Activated naive CD4-positive, alpha-beta T cell treated with anti-CD3 and anti-CD28 coated beads for 36 hours (primary cell): ENCODE measurements at places on chromosomes 2 and 18. TPM values are rescaled to one million over a fixed set of nuclear protein-coding genes. Genes with fewer than 3 reads are reported as not detected.

DNA sequence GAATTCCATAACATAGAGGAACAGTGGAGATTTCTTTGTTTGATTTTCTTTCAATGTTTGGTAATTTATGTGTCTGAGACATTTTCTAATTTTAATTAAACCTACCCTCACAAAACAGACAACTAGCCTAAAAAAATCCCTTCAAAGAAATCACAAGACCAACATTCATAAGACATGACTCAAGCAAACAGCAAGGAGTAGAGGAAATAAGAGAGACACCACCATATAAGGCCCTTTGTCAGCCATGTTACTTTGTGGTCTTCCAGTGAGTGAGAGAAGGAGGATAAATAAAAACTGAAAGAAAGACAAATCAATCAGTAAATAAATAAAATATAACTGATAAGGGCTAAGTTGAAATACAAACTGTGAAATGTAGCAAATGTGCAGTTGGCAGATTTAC lies 830.8 kb upstream of the SLC39A10 start:
- H3K4me1 ChIP-seq = no peaks in the 10 kb centered on the region
- H3K27me3 ChIP-seq = no peaks in the 10 kb centered on the region
- no peak for DNase-seq
- no peak overlapping the region for H3K27ac ChIP-seq
- no peaks in the 10 kb centered on the region for H3K36me3 ChIP-seq

DNA sequence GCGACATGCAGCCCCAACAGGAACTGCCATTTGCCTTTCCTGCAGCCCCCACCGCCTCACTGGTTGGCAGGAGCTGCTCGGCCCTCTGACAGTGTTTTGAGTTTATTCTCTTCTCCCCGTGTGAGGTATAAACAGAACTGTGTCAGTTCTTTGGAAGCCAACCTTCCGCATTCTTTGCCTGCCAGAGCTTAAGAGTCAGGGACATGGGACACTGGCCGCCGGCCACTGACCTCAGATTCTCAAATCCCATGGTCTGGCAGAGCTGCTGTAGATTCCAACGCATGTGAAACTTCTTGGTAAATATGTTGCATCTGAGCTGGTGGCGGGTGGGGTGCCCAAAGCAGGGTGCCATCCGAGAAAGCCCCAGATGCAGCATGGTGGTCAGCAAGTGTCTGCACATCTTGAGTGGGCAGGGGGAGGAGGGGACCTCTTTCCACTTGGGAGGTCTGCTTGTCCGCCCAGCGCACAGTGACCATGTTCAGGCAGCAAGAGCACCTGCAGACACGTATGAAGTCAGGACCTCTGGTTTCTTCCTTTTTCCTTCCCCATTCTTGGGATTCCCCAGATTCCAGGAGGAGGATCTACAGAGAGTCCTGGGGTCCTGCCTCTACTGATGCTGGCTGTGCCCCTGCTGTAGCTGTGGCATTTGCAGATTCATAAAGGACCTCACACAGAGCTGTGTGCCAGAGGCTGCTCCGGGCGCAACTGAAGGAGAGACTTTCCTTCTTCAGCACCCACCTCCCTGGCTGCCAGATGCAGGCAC lies 23.8 kb downstream of the ASB18 start:
- H3K27me3 ChIP-seq = peaks cover 40% of the 10 kb centered on the region
- H3K4me1 ChIP-seq = peaks cover 5% of the 10 kb centered on the region
- no peak overlapping the region for H3K4me3 ChIP-seq
- DNase-seq = no peak
- H3K27ac ChIP-seq = no peak overlapping the region

GRCh38 chr2:189297446-189297845 lies 117.9 kb upstream of the COL5A2 start:
- no peak for DNase-seq
- H3K4me3 ChIP-seq = no peak overlapping the region
- H3K36me3 ChIP-seq = no peaks in the 10 kb centered on the region
- H3K27ac ChIP-seq = peak overlapping the region; percentile 83
- no peaks in the 10 kb centered on the region for H3K27me3 ChIP-seq

DNA sequence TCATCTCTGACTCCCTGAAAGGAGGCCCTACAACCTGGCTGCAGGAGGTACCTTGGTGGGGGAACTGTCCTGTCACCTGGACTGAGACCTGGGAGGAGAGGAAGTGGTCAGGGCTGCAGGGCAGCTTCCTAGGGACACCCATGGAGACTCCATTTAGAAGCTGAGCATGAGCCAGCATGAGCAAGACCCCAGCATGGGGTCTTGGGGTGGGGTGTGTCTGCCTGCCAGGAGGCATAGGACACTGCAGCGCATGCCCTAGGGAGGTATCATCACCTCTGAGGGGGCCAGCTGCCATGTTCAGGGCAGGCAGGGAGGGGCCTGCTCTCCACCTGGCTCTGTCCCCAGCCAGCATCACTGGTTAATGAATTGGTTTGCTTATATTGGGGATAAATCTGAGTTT lies 249.7 kb downstream of the CELF4 start:
- H3K27me3 ChIP-seq = no peaks in the 10 kb centered on the region
- H3K27ac ChIP-seq = no peak overlapping the region
- no peaks in the 10 kb centered on the region for H3K4me1 ChIP-seq
- H3K4me3 ChIP-seq = no peak overlapping the region

Gene CIB4
- total RNA-seq = not detected

Gene GALNT14
- total RNA-seq = 1.5 TPM

DNA sequence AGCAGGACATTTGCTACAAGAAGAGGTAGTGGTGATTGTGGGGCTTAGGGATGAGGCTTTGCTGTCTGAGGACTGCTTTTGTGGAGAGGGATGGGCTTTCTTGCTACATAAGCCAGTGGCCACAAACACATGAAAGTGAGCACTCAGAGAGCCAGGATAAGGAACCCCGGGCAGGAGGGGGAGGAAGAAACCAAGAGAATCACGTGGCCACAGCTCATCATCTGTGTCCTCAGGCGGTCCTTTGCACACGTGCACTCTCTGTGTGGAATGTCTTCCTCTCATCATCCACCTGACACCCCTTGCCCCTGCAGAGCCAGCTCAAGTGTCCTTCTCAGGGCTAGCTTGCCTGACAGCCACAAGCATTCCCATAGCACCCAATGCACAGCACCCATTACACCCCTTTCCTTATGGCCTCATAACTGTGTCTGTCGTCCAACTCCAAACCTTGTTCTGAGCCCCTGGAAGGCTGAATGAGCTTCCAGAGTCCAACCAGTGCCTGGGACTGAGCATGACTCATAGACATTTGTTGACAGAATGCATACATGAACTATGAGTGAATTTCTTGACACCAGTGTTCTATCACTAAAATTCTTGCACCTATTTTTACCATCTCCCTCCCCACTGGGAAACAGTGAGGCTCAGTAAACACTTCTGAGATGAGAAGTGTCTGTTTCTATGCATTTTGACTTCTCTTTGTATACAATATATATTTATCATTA lies 398.3 kb downstream of the ALK start:
- H3K27me3 ChIP-seq = peaks cover 3% of the 10 kb centered on the region
- no peaks in the 10 kb centered on the region for H3K4me1 ChIP-seq
- H3K27ac ChIP-seq = no peak overlapping the region
- H3K4me3 ChIP-seq = no peak overlapping the region

Gene HOXD12
- total RNA-seq = not detected

- H3K36me3 ChIP-seq = peaks cover 30% of the 10 kb centered on the region
- no peak overlapping the region for H3K4me3 ChIP-seq
- peaks cover 9% of the 10 kb centered on the region for H3K4me1 ChIP-seq
- H3K27me3 ChIP-seq = no peaks in the 10 kb centered on the region
- no peak for DNase-seq
- H3K27ac ChIP-seq = no peak overlapping the region
These were observed 11.1 kb upstream of the MOCOS start for GRCh38 chr18:36176177-36176584.

Gene SH3BP4
- total RNA-seq = 0.64 TPM
